SJCRH30 (cell line): ENCODE measurements at places on chromosomes 7 and 10. TPM values are rescaled to one million over a fixed set of nuclear protein-coding genes. Genes with fewer than 3 reads are reported as not detected.

DNA sequence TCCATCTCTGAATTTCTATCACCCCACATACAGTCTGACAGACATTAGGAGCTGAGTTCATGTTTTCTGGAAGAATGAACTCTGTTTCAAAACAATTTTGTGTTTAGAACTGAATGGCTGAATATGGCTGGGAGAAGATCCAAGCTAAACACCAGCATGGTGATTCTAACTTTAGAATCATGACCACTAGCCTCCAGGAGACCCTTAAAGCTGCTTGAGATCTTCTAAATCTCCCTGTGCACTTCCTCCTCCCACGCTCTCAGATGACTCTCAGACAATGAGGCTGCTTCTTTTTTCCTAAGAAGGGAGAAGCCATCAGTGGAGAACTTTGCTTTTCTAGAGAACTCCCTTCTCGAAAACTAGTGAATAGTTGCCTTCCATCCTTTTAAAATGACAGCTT is 711.2 kb downstream of the GRID1 start:
- H3K4me1 ChIP-seq: no peaks in the 10 kb centered on the region
- no peak overlapping the region for H3K4me3 ChIP-seq
- no peaks in the 10 kb centered on the region for H3K36me3 ChIP-seq
- no peak for DNase-seq

Gene TAS2R39
- total RNA-seq: not detected in 2 replicates

Gene HOXA9
- 0.10 and 0.30 TPM in 2 replicates for total RNA-seq

- H3K4me3 ChIP-seq: no peak overlapping the region
- DNase-seq: no peak
- H3K27ac ChIP-seq: no peak overlapping the region
- H3K27me3 ChIP-seq: no peaks in the 10 kb centered on the region
- H3K36me3 ChIP-seq: peaks cover 9% of the 10 kb centered on the region; the same call in 1 of the 2 replicates
Observed at GRCh38 chr7:103121641-103122040, 27.3 kb downstream of the NAPEPLD start.

Gene CCDC3
- 106 and 112 TPM in 2 replicates for total RNA-seq
